ENCODE measurements at places on chromosomes 12 and 14.

DNA sequence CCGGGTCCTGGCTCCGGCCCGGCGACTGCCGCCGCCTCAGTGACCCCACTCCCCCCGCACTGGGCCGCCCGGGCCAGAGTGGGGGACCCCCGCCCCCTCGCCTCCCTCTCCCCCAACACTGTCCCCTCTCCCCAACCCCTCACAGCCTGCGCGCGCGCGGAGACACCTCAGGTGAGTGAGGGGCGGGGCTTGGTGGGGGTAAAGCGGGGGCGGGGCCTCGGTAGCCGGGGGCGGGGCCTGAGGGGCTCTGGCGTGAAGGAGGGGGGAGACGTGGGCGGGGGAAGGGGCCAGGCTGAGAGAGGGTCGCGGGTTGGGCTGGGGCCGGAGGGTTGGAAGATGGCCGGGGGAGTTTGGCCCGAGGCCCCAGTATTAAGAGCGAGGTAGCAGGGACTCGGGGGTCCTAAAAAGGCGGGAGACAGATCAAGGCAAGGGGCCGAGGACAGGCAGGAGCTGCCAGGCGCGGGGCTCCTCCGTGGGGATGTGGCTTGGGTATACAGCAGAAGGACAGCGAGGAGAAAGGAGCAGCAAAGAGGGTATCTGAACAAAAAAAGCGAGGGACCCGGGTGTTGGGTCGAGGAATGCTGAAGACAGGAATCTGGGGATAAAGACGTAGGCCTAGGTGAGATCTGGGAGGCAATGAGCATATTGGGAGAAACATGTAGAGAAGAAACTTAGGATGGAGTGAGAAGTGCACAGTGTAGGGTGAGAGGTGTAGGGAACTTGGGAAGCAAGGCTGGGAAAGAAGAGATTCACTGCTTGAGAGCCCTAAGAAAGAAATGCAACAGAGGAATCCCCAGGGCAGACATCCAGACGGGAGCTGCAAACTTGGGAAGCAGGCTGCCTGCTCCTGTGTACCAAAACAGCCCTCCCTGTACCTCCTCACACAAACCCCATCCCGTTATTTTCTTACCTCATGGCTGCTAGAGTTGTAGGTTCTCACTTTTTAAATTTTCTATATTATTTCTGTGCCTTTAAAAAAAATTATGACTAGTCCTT, 10.8 kb downstream of the SUOX start:
- peak; percentile 60 for DNase-seq

DNA sequence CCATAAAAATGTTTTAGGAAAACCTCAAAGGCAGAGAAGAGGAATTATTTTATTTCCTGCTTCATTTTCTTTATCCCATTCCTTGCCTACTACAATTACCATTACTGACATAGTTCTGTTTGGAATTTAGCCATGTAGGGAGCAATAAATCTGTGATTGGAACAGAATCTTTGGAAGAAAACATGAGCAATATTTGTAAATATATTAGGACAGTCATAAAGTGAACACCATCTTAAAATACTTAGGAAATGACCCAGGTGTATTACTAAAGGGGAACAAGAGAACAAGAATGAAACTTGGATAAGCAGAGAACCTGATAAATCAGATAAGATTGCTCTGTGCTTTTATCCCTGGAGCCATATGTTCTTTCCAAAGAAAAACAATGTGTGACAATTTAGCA, 1326.0 kb upstream of the FLRT2 start:
- DNase-seq, result no peak

DNA sequence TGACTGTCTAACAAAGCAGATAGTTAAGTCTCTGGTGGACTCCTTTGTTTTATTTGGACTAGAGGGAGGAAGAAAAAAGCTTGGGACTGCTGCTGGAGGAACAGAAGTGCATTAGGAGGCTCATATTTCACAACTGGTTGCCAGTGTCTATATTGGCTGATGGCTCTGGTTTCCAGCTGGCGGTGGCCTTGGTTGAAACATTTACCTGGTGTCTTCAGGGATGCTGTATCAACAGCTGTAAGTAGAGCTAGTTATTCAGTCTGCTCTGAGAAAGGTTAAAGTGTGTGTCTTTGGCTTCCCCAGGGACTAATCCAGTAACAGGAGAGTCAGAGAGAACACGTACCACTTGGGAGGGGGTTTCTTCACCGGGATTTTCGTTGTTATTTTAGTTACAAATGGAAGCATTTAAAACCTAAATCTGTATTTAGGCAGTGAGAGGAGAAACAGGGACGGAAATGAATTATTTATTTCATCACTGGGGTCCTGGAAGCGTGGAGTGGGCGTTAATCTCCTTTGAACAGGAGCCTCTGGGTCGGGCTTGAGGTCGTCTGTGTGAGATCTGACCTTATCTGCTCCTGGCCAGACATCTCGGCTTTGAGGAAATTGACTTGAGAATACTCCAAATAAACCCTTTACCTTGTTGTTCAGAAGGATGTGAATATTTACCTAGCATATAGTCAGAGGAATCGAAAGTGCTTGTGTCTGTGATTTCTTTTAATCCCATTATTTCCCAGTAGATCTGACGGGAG, 149.9 kb downstream of the NRXN3 start:
- DNase-seq, result no peak

DNA sequence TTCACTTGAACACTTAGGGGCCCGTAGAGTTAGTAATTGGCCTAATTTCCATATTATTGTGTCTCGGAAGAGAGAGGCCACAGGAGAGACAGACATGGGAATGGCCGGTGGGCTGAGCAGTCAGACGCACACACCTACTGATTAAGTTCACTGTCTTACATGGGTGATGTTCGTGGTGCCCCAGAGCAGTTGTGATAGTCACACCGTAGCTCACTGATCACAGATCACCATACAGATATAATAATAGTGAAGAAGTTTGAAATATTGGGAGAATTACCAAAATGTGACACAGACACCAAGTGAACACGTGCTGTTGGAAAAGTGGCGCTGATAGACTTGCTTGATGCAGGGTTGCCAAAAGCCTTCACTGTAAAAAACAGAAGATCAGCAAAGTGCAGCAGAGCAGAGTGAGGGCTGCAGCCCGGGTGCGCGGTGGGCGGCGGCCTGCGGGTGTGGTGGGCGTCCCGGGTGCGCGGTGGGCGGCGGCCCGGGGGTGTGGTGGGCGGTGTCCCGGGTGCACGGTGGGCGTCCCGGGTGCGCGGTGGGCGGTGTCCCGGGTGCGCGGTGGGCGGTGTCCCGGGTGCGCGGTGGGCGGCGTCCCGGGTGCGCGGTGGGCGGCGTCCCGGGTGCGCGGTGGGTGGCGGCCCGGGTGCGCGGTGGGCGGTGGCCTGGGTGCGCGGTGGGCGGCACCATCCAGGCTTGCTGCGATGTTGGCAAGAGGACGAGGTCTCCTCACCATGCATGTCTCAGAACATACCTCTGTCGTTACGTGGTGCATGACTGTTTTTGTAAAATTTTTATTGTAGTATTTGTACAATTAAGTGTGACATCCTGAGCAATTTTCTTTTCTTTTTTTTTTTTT, 34.3 kb upstream of the TEX22 start:
- no peak for DNase-seq

- DNase-seq, result no peak
Measured at GRCh38 chr14:70576891-70577290, 23.6 kb downstream of the MED6 start.

GRCh38 chr12:110224379-110225304, 56.4 kb upstream of the ATP2A2 start:
- no peak for DNase-seq

- DNase-seq, result no peak
Measured at GRCh38 chr12:51401020-51401419, 9.8 kb upstream of the GALNT6 start.

GRCh38 chr14:67538501-67538900, 5.4 kb downstream of the PLEKHH1 start:
- no peak for DNase-seq

DNA sequence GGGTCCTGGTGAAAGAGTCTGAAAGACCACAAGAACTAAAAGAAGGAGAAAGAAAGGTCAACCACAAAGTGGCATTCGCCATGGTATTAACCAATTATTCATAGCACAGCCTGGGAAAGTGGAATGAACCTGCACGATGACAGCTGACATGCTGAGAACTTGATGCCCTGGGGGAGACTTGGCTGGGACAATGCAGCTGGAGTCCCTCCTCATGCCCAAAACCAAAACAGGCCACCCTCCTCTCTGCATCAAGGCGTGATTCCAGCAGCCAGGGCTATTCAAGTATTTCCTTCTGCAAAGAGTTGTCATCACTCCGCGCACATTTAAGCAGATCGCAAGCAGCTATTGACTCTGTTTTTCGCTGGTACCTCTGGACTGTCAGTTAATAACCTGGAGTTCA, 167.1 kb upstream of the NOS1 start:
- DNase-seq, result no peak

GRCh38 chr12:110141389-110141788, 17.2 kb downstream of the IFT81 start:
- no peak for DNase-seq

DNA sequence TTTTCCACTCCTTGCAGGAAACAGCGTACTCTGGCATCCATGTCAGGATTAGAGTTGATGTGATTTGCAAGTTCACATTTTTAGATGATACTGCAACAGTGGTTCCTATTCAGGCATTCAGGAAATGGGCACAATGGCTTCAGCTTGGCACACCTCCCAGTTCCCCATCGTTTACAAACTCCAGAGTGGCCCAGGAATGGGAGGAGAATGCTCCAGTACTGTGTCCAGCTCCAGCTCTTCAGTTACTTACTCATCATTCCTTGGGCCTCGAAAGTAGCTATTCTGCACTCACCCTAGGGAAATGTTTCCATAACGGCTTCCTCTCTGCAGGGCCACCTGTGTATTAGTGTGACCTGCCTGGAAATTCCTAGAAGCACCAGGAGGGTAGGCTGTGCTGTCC, 239.7 kb upstream of the RGS6 start:
- DNase-seq, result no peak

DNA sequence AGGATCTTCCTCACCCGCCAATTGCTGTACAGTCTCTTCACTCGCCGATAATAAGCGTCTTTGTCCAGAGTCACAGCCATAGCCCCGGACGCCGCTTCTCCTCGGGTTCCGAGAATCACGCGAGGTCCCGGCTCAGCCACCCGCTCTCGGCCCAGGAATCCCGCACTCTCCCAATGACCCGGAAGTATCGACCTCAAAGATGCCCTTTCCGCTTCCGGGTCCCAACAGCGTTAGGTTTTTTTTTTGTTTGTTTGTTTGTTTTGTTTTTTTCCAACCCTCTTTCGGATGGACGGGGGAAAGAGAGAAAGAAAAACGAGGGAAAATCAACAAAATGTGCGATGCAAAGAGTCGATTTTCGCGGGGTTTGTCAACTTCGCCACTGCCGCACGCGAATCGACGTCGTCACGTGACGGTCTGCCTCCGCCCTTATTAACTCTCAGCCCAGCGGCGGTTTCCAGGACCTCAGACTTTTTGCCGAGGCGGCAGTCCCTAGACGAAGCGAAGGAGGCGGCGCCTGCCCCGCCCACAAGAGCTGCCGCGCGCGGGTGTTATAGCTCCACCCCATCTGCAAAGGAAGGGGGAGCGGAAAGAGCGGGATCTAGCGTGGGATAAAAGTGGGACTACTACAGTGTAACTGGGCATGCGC, at the start of gene SUPT16H:
TSS of gene SUPT16H (minus strand) at position 172 of the 646 bp plus-strand sequence. CDS start at position 80, 92 bp downstream.
- peak; percentile 87 for DNase-seq

DNA sequence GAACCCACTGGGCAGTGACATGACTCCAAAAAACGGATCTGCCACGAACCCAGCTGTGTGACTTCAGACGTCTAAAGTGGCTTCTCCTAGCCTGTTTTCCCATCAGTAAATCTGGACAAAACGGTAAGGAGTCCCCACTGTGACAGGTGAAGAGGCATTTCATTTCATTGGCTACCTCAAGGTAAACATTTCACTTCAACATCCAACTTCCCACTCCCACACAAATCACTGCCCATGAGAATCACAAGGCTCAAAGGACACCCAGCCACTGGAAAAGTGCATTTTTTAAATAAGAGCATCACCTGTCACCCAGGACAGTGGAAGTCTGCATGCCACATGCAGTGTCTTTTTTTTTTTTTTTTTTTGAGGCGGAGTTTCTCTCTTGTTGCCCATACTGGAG, 27.9 kb downstream of the HSP90AA1 start:
- no peak for DNase-seq

- no peak for DNase-seq
Measured at GRCh38 chr14:22540293-22540692, 48.7 kb downstream of the DAD1 start.

- DNase-seq, result no peak
Measured at GRCh38 chr12:104163631-104164030, 25.6 kb upstream of the NFYB start.

GRCh38 chr14:60722357-60723115, 1.6 kb downstream of the SIX4 start:
- DNase-seq, result no peak

- no peak for DNase-seq
Measured at GRCh38 chr14:104877066-104877805, 12.2 kb downstream of the CEP170B start.

DNA sequence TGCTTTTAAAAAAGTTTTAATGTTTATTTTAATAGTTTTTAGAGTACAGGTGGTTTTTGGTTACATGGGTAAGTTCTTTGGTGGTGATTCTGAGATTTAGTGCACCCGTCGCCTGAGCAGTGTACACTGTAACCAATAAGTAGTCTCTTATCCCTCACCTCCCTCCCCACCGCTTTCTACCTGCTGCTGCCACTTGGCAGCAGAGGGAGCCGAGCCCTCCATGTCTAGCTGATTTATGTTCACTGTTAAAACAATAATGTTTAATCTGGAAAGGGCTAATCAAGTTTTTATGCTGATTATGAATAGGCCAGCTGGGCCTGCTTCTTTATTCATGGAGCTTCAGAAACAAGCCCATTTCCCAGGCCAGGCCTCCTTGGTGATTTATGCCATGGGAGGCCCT, 73.1 kb downstream of the ADCK1 start:
- peak; percentile 46 for DNase-seq

- DNase-seq, result no peak
Measured at GRCh38 chr12:6688543-6688998, 604 bp downstream of the ZNF384 start.

DNA sequence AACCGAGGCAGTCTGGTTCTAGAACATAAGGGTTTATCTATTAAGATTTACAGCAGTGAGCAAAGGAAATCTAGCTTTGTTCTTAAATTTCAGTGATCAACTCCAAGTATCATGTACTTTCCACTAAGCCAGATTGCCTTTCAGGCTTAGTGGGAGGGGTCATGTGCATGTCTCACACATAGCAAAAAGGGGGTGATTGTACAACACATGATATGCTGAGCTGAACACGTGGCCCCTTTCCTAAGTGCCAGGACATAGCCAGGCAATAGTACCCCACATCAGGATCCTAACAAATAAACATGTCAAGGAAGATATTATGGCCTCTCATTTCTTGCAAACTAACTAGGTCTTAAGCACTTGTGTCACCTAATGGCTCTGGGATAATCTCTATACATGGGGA, 347.2 kb downstream of the C12orf75 start:
- DNase-seq, result no peak
